Tracheal epithelial cell (primary cell): ENCODE measurements at places on chromosomes 5 and 9. TPM values are rescaled to one million over a fixed set of nuclear protein-coding genes. Genes with fewer than 3 reads are reported as not detected.

NSUN2 gene
- 54.4 and 80.7 TPM in 2 replicates for total RNA-seq

SURF1 gene
- total RNA-seq, result 16.6 and 30.9 TPM in 2 replicates

NME5 gene
- total RNA-seq, result 1.7 and 2.8 TPM in 2 replicates

PDZD2 gene
- 7.7 and 8.3 TPM in 2 replicates for total RNA-seq

OR13C8 gene
- not detected in 2 replicates for total RNA-seq

CFAP90 gene
- not detected in 2 replicates for total RNA-seq

TAF1L gene
- under 0.01 TPM in 2 replicates for total RNA-seq

IQGAP2 gene
- not detected in 2 replicates for total RNA-seq

ELAVL2 gene
- total RNA-seq, result 0.24 TPM in 1 of 2 replicates, not detected in the other

GFI1B gene
- total RNA-seq, result not detected in 2 replicates

PHF2 gene
- total RNA-seq, result 9.4 and 11.1 TPM in 2 replicates

LHX2 gene
- total RNA-seq, result not detected in 2 replicates

FBP2 gene
- not detected in 2 replicates for total RNA-seq

NKD2 gene
- total RNA-seq, result 0.24 TPM in 1 of 2 replicates, not detected in the other

PCDHGB3 gene
- total RNA-seq, result 0.24 and 0.43 TPM in 2 replicates

PCDHB5 gene
- total RNA-seq, result 0.24 and 0.64 TPM in 2 replicates

WNK2 gene
- 0.24 TPM in 1 of 2 replicates, not detected in the other for total RNA-seq

ACOT12 gene
- not detected in 2 replicates for total RNA-seq

CSF2 gene
- 69.2 TPM in 1 of 2 replicates, not detected in the other for total RNA-seq

KIF2A gene
- total RNA-seq, result 57.5 and 63.9 TPM in 2 replicates

PLAC8L1 gene
- total RNA-seq, result 0.43 TPM in 1 of 2 replicates, not detected in the other

TUSC1 gene
- total RNA-seq, result 15.7 and 23.0 TPM in 2 replicates

AIF1L gene
- total RNA-seq, result 2.1 and 63.4 TPM in 2 replicates

PLPP7 gene
- total RNA-seq, result 2.2 TPM in 1 of 2 replicates, not detected in the other

C1QTNF2 gene
- total RNA-seq, result not detected in 2 replicates

FAM153A gene
- total RNA-seq, result 0.72 and 1.3 TPM in 2 replicates

PRLR gene
- under 0.01 TPM in 1 of 2 replicates, not detected in the other for total RNA-seq

GGTA1 gene
- under 0.01 TPM in 1 of 2 replicates, not detected in the other for total RNA-seq

OR13F1 gene
- total RNA-seq, result not detected in 2 replicates

VLDLR gene
- total RNA-seq, result 32.5 and 32.8 TPM in 2 replicates

NRG2 gene
- total RNA-seq, result 0.24 and 0.64 TPM in 2 replicates

GMCL2 gene
- total RNA-seq, result not detected in 2 replicates

LHFPL2 gene
- 37.5 and 38.3 TPM in 2 replicates for total RNA-seq

GBGT1 gene
- 1.3 and 1.7 TPM in 2 replicates for total RNA-seq

FYB1 gene
- total RNA-seq, result 1.4 and 7.5 TPM in 2 replicates

TXNDC15 gene
- total RNA-seq, result 29.2 and 54.5 TPM in 2 replicates

MEIKIN gene
- not detected in 2 replicates for total RNA-seq

LOX gene
- total RNA-seq, result 1.1 and 13.5 TPM in 2 replicates

PPP3R2 gene
- not detected in 2 replicates for total RNA-seq

KLF4 gene
- total RNA-seq, result 28.7 and 29.0 TPM in 2 replicates

RGMB gene
- 13.5 and 16.0 TPM in 2 replicates for total RNA-seq

SMAD5 gene
- total RNA-seq, result 28.9 and 42.4 TPM in 2 replicates
